ENCODE measurements at places on chromosomes 12 and 14.

DNA sequence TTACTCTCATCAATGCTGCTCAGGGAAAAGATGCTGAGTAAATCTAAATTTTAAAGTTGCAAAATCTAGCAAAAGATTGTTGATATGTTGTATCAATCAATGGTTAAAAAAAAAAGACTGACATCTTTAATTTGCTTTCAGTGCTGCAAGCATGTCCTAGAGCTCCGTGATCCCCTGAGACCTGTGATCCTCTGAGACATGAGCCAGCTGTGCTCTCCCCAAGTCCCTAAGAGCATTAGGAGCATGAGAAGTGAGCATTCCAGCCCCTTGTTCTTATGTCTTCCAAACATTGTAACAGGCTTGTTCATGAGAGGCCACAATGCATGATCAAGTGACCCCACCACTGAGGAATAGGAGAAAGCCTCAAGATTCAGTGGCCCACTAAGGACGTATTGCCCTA, 116.6 kb downstream of the DAD1 start:
- DNase-seq = no peak

GRCh38 chr14:100729982-100730381, 3.3 kb downstream of the DLK1 start:
- no peak for DNase-seq

GRCh38 chr14:77053046-77053841, 24.7 kb upstream of the IRF2BPL start:
- peak; percentile 72 for DNase-seq

GRCh38 chr12:86777325-86777724, 521.1 kb upstream of the MGAT4C start:
- DNase-seq = no peak

GRCh38 chr14:90560558-90560957, 163.7 kb downstream of the CALM1 start:
- DNase-seq = no peak

GRCh38 chr14:38553586-38553985, 297.7 kb upstream of the CLEC14A start:
- DNase-seq = no peak

GRCh38 chr14:95993768-95994592, 45.2 kb upstream of the C14orf132 start:
- no peak for DNase-seq

DNA sequence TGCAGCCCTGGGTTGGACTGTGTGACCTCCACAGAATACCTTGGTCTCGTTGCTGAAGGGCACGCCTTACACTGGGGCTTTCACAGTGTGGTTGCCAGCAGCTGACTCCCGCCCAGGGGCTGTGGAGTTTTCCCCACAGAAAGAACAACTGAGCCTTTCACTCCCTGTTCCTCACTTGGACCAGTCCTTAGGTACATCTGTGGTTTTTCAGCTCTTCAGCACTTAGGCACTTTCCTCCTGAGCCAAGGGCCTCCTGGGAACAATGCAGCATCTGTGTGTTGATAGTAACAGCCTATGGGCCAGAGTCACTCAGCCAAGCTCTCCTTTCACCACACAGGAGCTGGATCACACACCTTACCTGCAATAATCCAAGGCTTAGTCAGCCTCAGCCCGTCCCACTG, 25.0 kb downstream of the ERP27 start:
- DNase-seq = no peak

- DNase-seq = no peak
Observed at GRCh38 chr14:85943192-85943591, 413.2 kb downstream of the FLRT2 start.

All from T-helper 9 cell (primary cell).